LoVo (cell line): ENCODE measurements at places on chromosomes 16 and 17.
A peak's percentile ranks its signal among the peaks of the same experiment; 100 is the strongest.

GRCh38 chr16:878072-878784, 77.7 kb upstream of the GNG13 start:
- DNase-seq = no peak

- peak; percentile 29 for DNase-seq
These were observed 21.7 kb downstream of the PPL start for GRCh38 chr16:4915226-4915761.

DNA sequence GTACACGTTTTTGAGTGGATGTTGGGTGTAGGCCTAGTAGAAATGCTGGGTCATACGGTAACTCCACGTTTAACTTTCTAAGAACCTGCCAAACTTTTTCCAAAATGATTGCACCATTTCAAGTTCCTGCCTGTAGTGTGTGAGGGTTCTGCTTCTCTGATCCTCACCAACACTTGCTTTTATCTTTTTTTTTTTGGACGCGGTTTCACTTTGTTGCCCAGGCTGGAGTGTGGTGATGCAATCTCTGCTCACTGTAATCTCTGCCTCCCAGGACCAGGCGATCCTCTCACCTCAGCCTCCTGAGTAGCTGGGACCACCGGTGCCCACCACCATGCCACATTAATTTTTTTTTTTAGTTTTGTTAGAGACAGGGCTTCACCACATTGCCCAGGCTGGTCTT, 23.5 kb downstream of the ZNF750 start:
- DNase-seq = no peak

- no peak for DNase-seq
These were observed 1.3 kb upstream of the HERPUD1 start for GRCh38 chr16:56930486-56931270.

DNA sequence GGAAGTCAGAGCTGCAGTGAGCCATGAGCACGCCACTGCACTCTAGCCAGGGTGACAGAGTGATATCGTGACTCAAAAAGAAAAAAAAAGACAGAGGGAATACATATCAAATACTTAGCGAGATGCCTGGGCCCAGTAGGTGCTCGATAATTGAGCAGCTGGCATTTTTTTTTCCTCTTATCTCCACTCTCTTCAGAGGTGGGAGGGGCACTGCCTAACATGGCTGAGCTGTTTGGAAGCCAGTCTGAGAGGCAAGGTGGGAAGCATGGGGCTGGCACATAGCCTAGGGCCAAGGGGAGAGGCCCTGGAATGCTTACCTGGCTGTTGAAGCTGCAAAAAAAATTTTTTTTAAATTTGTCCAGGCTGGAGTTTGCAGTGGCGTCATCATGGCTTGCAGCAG, 38.4 kb downstream of the HIC1 start:
- no peak for DNase-seq

DNA sequence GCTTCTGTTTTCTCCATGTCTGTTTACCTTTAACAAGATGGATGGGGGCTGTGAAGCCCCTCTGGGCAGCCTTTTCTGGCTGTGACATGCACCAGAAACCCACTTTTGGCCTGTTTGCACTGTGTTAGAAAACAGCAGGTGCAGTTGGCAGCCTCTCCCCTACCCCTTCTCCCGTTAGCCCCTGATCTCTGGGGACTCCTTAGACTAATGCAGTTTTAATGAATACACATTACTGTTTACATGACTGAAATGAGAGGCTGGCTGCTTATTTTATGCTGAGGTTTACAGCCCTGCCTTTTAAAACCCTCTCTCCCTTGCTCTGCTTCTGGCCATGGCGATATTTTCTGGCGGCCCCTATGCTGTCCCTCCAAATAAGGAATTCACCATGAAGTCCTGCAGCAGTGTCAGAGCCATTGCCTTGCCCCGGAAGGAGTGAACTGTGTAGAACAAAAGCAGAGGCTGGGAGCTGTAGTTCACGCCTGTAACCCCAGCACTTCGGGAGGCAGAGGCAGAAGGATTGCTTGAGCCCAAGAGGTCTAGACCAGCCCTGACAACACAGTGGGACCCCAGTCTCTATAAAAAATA, 79.3 kb downstream of the PRKCB start:
- no peak for DNase-seq

GRCh38 chr17:17066021-17066420, 23.8 kb downstream of the MPRIP start:
- DNase-seq = no peak

DNA sequence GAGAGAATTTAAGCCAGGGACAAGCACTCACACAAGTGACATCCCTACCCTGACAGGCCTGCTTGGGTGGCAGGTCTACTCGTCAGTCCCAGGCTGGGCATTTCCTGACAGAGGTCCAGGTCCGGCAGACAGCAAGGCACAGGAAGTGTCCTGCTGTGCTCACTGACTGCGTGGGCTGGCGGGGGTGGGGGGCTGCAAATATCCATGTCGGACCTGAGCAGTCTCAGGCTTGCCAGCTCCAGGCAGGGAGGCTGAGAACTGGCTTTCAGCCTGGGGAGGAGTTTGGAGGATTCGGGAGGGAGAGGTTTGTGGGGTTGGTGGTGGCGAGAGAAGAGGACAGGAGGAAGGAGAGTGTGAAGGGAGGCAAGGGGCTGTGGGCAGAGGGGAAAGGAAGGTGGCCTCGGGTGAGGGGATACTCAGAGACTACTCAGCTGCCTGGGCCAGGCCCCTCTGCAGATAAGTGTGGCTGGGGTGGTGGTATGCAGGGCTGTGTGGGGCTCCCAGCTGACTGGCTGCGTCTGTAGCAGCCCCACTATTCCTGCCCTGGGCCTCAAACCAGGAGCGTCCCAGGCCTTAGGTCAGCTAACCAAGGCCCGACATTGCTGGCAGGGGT, 7.8 kb downstream of the HIC1 start:
- no peak for DNase-seq

DNA sequence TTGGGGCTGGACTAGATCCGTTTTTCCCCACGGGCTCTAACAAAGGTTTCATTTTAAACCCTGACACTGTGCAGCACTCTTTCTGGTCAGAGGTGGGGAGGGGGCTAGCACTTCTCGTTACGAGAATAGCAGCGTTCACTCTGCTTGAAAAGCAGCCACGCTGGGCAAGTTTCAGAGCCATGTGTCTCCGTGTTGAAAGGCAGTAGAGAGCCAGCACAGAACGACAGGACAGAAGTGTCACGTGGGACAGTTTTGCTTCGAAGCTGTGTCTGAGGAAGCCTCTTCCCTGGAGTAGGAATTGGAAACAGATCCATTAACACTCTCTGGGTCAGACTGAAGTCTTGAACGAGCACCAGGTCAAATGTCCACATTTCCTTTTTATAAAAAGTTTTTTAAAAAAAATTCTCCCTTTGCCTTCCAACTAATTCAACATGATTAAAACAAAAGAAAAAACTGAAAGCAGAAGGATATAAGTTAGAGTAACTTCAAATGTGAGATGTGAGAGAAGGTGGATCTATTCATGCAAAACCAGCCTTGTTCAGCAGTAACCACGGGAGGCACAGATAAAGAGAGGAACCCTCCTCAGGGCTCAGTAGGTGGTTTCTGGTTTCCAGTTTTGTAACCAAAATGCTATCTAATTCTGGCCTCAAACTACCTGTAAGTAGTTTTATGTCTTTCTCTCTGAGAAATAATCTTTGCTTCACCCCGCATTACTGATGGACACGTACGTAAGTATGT, 65.0 kb downstream of the SMG6 start:
- DNase-seq = no peak

DNA sequence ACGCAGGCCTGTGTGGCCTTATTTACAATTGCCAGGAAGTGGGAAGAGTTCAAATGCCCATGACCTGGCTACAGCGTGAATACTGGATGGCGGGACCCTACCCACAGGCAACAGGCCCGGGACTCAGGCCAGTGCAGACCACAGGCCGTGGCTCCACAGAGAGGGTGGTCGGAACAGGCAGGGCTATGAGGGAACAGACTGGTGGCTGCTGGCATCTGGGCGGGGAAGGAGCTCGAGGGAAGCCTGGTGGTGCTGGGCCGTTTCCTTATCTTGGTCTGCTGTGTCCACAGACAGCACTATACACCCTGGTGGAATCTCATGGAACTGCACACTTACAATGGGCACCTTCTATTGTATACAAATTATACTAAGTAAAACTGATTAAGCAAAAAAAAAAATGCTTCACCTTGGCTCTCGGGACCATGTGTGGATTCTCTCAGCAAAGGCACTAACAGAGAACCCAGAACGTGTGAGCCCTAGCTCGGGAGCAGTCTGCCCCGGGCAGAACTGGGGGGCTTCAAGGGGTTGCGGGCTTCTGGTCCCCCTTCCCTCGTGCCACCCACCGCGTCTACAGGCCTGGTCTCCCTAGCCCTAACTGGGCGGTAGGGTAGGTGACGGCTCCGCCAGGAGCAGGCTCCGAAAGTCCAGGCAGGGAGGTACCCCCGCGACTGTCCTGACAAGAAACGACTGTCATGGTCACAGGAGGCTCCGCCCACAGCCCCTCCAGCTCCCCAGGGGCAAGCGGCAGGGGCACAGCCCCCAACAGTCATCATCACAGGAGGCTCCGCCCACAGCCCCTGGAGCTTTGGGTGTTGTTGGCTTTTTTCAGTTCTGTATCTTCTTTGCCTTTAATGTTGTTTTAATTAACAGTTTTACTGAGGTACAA, 21.8 kb downstream of the CEP131 start:
- peak; percentile 32 for DNase-seq

DNA sequence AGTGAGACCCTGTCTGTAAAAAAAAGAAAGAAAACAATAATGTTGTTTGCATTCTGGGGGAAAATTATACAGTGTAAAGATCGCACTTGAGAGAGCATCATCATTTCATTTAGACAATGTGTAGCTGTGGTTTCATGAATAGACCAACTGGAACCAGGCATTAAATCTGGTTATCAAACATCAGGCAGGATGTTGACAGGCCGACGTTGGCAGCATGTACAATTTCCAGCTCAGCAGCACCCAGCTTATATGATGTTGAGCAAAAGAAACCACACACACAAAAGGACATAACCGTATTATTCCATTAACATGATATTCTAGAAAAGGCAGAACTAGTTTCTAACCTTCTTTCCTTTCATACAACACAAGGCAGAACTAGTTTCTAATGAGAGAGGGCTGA, 5.8 kb downstream of the MARVELD3 start:
- no peak for DNase-seq

DNA sequence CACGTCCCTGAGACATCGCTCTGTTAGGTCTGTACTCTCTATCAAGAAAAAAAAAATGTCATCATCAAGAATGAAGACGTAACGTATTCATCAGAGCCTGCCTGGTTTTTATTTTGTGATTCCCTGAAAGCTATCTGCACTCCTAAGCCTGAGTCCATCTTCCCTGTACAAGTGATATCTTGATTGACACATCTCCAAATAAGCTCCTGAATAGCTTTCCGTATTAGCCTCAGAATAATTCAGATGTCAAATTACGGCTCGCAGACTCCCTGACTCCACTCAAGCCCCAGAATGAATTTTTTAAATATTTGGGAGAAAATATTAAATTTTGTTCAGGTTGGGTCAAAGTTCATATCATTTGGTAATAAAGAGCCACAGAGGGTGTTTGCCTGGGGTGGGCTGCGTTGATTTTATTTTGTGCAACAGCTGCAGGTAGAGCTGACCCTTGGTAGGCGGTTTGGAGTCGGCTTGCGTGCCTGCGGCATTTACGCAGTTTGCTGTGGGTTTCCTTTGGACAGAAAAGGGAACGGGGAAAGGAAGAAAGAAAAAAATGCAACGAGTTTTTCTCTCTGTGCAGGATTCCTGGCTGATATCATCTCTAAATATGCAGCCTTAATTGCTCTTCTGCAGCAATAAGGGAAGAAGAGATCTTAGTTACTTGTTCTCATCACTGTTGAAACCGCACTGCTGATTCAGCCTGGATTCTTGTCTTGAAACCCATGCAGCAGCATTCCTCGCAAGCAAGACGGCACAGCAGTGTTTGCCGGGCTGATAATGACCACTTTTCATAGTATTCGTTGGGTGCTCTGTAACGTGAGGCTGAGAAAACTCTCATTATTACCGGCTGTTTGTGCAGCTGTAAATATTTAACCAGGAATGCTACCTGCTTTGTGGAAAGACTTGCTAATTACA, 114.7 kb downstream of the IRX3 start:
- DNase-seq = no peak

GRCh38 chr17:43754947-43755346, 3.6 kb downstream of the SOST start:
- DNase-seq = no peak

DNA sequence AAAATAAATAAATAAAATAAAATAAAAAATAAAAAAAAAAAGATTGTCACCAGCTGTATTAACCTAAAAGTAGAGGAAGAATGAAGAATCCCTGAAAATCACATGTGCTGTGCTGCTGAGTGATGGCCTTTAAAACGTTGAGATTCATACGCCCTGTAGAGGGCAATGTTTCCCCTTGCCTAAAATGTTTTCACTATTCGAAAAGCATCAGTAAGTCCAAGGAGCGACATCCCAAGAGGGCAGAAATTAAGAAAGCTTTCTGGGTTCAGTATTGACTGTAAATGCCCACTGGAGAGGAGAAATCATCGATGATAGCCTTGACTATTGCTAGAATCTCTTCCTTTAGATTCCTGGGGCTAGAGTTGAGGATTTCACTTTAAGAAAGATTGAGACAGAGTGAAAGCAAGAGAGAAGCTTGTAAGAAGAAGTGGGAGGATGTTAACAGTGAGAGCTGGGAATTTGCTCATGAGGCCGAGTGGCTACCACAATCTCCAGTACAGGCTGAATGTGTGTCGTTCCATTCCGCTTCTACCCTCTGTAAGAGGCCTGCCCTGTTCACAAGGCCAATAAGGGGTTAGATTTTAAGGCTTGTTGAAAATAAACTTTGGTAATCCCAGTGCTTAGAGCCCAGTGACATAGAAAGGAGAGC, 170.8 kb upstream of the FAM20A start:
- peak; percentile 30 for DNase-seq

GRCh38 chr16:28078261-28078660, 14.7 kb upstream of the GSG1L start:
- DNase-seq = no peak

DNA sequence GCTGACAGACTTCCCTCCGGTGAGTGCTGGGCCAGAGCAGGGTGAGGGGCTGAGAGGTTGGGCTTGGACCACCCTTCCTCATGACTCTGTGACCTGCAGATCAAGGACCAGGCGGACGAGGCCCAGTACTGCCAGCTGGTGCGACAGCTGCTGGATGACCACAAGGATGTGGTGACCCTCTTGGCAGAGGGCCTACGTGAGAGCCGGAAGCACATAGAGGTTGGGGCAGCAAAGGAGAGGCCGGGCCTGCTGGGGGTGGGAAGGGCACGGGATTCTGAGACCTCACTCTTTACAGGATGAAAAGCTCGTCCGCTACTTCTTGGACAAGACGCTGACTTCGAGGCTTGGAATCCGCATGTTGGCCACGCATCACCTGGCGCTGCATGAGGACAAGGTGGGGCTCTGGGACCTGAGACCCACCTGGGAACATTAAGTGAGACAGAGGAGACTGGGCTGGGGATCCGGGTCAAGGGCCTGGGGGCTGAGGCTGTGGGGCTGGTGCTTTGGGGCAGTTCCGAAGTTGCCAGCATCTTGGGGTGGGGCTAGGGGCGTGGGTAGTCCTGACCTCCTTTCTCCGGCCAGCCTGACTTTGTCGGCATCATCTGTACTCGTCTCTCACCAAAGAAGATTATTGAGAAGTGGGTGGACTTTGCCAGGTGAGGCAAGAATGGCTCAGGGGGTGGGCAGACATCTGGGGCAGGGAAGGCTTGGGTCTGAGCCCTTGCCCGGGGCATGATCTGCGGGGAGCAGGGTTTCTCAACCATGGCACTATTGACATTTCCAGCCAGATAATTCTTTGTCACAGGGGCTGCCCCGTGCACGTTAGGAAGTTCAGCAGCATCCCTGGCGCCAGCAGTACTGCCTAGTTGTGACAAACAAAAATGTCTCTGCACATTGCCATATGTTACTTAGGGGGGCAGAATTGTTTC, 2.2 kb downstream of the BCKDK start:
- no peak for DNase-seq

- DNase-seq = no peak
These were observed 1.1 kb upstream of the TMEM106A start for GRCh38 chr17:43210576-43210975.
